ENCODE measurements at places on chromosomes 2 and 18.

DNA sequence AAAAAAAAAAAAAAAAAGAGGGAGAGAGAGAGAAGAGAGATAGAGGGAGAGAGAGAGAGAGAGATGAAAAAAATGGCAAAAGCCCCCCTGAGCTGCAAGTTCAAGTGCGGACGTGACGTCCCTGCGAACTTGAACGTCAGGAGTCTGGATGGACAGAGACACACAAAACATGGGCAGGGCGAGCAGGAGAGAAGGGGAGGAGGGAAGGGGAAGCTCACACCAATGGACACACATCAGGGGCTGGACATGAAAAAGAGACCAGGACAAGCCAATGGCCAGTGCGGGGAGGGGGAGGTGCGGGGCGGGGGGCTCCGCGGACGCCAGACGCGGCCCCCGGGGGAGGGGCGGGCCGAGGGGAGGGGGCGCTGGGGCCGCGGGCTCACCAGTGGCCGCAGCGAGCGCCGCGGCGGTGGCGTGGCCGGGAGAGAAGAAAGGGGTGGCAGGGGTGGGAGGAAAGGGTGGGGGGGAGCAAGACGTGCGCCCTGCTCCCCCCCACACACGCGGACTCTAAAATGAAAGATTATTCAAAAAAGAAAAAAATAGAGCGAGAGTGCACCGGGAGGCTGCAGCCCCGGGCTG lies at the start of gene BCL11A:
BCL11A (minus strand) TSS at position 160 of the 579 bp plus-strand sequence. CDS start 384 bp downstream, outside the sequence.
- DNase-seq, result no peak

GRCh38 chr18:25066516-25066915 lies 285.4 kb downstream of the ZNF521 start:
- no peak for DNase-seq

DNA sequence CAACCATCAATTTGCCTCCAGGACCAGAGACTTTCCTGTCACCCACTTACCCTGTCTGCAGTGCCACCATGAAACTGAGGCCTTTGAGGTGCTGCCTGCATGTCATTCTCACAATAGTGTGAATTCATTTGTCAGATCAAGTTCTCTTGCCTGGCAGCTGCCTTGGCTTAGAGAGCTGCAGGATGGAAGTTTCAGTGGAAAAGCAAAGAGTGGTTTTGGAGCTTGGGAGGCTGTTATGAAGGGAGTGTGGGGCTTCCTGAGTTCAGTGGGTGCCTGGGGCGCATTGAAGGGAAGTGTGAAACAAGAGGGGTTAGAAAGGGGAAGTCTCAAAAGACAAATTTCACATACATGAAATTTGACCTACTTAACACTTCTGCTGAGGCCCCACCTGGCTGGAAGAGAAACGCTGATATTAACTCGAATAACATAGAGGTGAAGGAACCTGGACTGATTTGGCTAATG lies 7.9 kb upstream of the LBH start:
- peak; percentile 47 for DNase-seq

GRCh38 chr2:136362676-136363390 lies 244.9 kb upstream of the CXCR4 start:
- peak; percentile 74 for DNase-seq

DNA sequence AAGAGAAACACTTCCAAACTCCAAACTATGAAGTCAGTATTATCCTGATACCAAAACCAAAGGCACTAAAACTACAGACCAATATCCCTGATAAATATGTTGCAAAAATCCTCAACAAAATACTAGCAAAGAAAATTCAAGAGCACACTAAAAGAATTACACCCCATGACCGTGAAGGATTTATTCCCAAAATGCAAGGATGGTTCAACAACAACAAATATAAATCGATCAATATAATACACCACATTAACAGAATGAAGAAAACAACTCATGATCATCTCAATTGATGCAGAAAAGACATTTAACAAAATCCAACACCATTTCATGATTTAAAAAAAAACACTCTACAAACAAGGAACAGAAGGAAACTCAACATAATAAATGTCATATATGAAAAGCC lies 50.5 kb downstream of the IWS1 start:
- DNase-seq, result no peak

GRCh38 chr2:46311651-46312223 lies 14.5 kb downstream of the EPAS1 start:
- no peak for DNase-seq

GRCh38 chr2:149221898-149222297 lies 108.5 kb upstream of the LYPD6 start:
- no peak for DNase-seq

GRCh38 chr18:58952858-58953257 lies 88.2 kb downstream of the ZNF532 start:
- no peak for DNase-seq

Measured in CD4-positive, alpha-beta T cell treated with Interleukin-4 for 4 hours (primary cell).